ENCODE measurements at places on chromosomes 7 and 10.

- DNase-seq = no peak
These were observed 171.9 kb upstream of the LRRN3 start for GRCh38 chr7:110918949-110919548.

- DNase-seq = no peak
These were observed 357.0 kb downstream of the LRRTM3 start for GRCh38 chr10:67282871-67283270.

DNA sequence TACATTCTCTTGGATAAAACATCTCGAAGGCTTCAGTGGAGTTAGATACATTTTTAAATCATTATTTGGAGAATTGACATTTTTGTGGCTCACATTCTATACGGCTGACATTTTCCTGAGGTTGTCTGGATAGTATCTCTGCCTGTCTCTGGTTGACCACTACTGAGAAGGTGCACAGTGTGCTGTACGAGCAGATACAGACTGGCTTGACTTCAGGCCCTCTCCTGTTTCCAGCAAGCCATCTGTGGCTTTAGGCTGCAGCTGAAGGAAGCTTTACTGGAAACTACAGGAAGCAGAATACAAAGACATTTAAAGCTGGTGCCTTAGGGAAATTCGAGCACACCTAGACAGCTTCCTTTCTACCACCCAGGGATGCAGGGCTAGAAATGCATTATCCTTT is 39.3 kb upstream of the RSU1 start:
- no peak for DNase-seq

DNA sequence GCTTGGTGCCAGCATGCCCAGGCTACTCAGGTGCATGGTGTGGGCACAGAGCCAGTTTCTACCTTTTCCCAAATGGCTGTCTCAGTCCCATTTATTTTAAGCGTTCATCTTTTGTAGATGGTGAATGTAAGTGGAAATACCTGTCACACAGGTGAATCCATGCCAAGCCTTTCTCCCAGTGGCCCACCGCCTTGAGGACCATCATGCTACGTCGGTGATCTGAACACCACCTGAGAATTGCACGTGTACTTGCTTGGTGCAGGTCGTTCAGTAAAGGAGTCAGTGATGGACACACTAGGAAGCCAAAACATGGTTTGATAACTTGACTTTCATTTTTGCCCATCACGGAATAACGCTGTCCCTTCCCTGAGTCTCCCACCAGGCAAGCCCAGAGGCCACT is 666.7 kb upstream of the FOXK1 start:
- no peak for DNase-seq

GRCh38 chr7:24576171-24577025 is 3.1 kb downstream of the PALS2 start:
- no peak for DNase-seq

GRCh38 chr7:23907012-23907411 is 197.0 kb downstream of the STK31 start:
- no peak for DNase-seq

- no peak for DNase-seq
These were observed 3.2 kb downstream of the PARP12 start for GRCh38 chr7:140059273-140060242.

Data from activated T-helper 1 cell treated with Interleukin-2 at 50 U/mL for 16 hours (primary cell).